ENCODE measurements at places on chromosomes 4 and X.

GRCh38 chr4:120056246-120056645 lies 10.4 kb downstream of the MAD2L1 start:
- peak; percentile 32 for DNase-seq

- DNase-seq: no peak
Measured at GRCh38 chr4:8710416-8710815, 117.9 kb downstream of the CPZ start.

DNA sequence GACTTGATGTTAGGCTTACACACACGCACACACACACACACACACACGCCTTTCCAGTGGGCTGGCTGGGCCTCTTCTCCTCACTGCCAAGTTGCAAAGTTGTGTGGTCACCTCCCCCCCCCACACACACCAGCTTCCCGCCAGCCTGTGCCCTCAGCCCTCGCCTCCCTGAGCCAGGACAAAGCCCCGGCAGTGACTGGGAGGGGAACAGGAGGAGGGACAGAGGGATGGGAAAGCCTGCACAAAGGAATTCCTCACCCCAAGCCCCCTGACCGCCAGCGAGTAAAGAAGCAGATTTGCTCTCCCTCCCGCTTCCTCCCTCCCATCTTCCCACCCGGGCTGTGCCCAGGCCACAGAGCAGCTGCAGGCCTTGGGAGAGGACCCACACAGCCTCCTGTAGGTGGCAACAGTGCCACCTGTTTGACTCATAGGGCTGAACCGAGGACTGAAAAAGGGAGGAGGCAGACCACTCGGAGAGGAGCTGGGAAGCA lies at the start of gene GDPD2:
TSS of gene GDPD2 (plus strand) at position 464 of the 491 bp plus-strand sequence. CDS start 1,671 bp downstream, outside the sequence.
- peak; percentile 26 for DNase-seq

GRCh38 chrX:143472347-143472938 lies 44.8 kb downstream of the SPANXN3 start:
- no peak for DNase-seq

DNA sequence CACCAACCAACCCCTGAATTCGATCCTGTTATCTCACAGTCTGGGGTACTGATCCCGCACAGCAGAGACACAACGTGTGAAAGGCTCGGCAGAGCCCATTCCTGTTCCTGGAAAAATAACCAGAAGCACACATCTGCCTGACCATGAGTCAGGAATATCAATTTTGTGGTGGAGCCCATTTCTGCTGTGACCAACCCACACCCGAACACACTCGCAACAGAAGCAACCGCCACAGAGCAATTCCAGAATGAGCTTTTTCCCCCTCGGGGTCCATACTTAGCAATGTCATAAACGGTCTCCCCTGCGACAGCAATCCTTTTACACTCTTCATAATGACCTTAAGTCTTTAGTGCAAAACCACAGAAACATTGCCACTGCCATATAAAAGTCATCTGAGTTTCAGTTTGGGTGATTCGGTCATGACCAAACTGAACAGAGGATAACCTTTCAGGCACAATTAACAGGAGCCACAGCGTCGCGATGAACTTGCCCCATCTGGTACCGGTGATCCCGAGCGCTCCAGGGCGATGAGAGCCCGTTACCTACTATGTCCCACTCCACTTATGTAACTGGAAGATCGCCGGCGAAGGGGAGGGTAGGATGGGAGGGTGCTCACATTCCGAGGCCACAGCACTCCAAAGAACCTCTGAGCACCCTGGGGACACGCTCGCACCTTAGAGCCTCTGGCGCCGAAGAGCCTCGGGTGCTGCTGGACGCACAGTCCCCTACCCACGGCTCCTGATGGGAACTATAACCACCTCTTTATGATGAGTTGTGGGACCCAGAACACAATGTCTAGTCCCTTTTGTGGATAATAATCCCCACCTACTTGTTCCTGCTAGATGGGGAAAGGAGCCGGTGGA lies 1.1 kb downstream of the MECP2 start:
- DNase-seq: peak; percentile 12

DNA sequence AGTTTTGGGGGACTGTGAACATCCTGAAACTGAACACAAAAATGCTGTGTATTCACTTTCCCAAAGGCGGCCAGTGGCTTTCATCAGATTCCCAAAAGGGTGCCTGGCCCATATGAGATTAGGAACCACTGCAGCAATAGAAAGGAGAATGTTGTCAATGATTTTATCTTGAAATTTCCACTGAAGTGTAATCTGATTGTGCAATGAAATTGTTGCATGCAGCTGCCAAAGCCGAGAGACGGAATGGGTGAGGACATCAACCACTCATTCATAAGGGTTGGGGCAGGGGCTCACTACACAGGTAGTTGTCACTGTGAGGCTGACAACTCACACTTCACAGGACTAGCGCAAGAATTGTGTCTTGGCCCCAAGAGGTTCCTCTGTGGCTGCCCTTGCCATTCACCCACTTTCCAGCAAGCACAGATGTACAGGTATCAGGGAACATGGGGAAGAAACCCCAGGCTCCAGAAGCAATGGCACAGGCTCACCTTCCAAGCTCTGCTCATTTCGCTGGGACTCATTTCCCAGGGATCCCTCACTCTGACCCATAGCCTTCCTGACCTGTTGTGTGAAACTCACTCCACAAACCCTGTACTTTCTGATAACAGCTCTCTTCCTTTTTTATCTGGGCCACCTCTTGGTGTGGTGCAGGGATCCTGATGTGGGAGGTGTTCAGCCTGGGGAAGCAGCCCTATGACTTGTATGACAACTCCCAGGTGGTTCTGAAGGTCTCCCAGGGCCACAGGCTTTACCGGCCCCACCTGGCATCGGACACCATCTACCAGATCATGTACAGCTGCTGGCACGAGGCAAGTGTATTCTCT lies 48.8 kb downstream of the BMX start:
- no peak for DNase-seq

- DNase-seq: peak; percentile 44
Measured at GRCh38 chr4:80184825-80185756, 12.2 kb upstream of the PRDM8 start.

GRCh38 chr4:22508376-22508775 lies 7.5 kb downstream of the ADGRA3 start:
- DNase-seq: no peak

DNA sequence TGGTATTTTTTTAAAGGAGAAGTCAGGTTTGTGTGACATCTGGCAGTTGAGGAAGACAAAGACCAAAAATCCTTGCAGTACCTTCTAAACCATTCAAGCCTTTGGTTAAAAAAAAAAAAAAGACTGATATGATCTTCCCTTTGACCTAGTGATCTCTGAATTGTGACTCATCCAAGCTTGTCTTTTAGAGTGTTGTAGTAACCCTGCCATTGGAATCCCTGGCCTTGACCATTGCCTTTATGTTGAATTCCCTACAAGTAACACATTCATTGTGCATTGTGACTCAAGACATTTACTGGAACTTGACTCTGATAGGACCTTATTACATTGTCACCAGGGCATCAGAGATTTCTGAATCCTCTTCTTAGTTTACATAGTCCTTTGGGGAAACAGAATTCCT lies 1469.0 kb downstream of the TECRL start:
- no peak for DNase-seq

DNA sequence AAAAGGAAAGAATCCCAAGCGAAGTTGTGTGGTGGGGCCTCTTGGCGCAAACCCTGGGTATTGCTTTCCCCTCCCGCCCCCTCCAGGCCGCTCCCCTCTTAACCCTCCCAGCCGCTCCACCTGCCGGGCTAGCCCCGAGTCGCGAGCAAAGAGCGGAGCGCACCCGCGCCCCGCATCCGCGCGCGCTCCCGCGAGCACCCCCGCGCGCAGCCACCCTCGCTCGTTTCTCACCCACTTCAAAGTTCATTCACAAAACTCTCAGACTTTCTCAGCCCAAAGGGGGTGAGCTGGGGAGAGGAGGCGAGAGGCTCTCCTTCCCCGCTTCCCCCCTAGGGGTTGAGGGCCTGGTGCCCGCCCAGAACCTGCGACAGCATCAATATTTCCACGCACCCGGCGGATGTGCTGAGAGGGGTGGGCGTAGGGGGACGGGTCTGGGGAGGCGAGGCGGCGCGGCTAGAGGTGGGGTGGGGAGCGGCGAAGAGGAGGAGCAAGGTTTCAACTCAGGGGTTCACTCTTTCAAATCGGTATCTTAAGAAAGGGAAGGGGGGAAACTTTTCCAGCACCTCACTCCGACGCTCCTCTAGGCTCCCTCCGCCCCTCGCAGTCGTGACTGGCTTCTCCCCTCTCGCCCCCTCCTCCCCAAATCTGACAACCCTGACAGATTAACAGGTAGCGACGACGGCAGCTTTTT lies 1.8 kb downstream of the MAML3 start:
- DNase-seq: no peak

- no peak for DNase-seq
Measured at GRCh38 chr4:17126321-17126966, 228.0 kb upstream of the LDB2 start.

- no peak for DNase-seq
Measured at GRCh38 chr4:125020089-125021034, 294.4 kb upstream of the FAT4 start.

DNA sequence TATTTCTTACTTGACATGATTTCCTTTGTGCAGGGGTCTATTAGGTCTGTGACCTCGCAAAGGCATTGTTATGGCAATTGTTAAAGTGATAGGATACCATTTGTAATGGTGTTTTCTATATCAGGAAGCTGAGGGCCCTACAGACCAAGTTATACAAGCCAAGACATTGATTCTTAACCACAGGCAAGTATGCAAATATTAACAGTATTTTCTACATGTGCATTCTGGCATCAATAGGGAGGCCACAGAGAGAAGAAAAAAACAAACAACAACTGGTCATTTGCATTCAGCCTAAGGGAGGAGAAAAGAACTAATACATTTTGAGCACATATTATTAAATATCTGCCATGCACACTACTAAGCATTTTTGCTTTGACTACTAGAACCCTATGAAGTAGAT lies 28.5 kb downstream of the GBA3 start:
- no peak for DNase-seq

GRCh38 chrX:153871946-153872878 lies 13.8 kb downstream of the L1CAM start:
- DNase-seq: no peak

GRCh38 chr4:128793859-128794672 lies 15.4 kb upstream of the JADE1 start:
- peak; percentile 55 for DNase-seq

DNA sequence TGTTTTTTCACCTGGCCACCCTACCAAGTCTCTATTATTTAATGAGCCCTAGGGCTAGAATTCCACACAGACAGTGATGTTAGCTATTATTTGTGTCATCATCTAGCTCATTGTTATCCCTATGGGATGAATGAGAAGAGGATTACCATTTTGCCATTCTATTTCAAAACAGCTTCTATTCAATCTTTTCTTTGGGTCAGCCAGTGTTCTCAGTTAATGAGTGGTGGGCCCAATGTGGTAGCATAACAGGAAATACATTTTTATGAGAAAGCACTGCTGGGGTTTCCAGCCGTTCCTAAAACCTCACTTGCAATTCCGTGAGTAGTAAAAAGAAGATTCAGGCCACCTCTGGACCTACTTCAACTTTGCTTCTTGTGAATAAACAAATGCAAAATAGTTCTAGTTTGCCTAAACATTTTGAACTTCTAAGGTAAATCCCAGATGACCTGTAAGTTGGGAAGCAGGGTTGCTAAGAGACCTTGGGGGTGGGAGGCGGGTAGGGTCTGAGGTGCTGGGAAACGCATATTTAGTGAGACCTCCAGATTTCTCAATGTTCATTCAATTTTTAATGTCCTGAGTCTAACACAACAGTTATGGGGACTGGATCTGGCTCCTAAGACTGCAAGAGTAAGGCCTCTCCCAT lies 24.8 kb upstream of the CYP2U1 start:
- no peak for DNase-seq

DNA sequence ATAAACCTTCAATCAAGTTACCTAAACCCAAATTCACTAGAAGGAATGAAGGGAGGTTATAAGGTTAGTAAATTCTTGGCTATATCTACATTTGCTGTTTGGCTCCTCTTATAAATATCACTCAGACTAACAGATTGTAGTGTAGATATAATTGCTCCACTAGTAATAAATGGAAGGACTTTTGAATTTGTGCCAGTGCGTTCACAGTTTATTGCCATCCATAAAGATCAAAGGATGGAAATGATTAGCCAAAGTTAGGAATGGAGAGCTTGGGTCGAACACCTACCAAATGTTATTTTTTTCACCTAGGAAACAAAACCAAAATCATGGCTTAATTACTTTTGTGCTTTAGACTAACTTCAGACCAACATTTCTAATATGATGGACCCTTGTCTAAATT lies 9.2 kb downstream of the DTHD1 start:
- DNase-seq: no peak

DNA sequence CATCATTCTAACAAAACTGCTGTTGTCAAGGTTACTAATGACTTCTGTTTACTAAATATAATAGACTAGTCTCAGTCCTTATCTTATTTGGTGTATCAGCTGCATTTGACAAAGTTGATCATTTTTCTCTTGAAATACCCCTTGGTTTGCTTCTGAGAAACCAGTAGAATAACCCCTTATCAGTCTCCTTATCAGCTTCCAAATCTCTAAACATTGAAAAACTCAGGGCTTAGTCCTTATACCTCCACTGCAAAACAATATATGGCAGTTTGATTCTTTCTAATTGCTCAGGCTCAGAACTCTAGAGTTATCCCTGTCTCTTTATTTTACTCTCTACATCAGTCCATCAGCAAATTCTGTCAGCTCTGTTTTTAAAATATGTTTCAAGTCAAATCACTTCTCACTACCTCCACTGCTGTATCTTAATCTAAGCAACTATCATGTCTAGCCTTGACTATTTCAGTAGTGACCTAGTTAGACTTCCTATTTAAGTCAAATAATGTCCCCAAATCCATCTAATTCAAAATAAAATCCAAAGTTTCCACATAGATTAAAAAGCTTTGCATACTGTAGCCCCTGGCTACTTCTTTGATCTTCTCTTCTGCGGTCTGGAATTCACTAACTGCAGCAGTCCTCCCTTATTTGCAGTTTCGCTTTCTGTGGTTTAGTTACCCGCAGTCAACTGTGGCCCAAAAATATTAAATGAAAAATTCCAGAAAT lies 87.1 kb upstream of the NPNT start:
- no peak for DNase-seq

- no peak for DNase-seq
Measured at GRCh38 chr4:55675196-55675793, 39.2 kb upstream of the NMU start.

- no peak for DNase-seq
Measured at GRCh38 chr4:187166886-187167512, 443.3 kb upstream of the FAT1 start.

- peak; percentile 78 for DNase-seq
Measured at GRCh38 chrX:34877436-34877835, 65.2 kb upstream of the FAM47B start.

GRCh38 chr4:121321466-121321865 lies 59.4 kb downstream of the QRFPR start:
- DNase-seq: no peak

- no peak for DNase-seq
Measured at GRCh38 chrX:119618439-119618838, 12.2 kb upstream of the NKRF start.

DNA sequence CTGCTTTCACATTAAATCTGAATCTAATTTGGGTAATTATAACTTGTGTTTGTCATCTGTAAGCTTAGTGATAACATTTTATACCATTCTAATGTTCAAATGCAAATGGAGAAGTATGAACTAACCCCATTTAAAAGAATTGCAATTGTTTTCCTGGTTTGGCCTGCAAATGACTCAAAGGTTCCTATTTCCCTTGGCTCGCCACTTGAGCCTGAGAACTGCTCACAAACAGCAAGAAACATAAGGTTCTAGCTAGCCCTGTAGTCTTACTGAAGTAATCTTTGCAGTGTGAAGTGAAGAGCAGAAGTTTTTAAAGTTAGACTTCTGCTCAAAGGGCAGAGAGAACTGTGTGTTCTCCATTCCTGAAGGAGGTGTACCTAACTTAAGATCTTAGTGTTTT lies 27.2 kb downstream of the UPRT start:
- no peak for DNase-seq
